ENCODE measurements at places on chromosomes 13 and 19.
A peak's percentile ranks its signal among the peaks of the same experiment; 100 is the strongest.

GRCh38 chr19:47239610-47240296 lies 8.8 kb upstream of the BBC3 start:
- DNase-seq, result no peak

DNA sequence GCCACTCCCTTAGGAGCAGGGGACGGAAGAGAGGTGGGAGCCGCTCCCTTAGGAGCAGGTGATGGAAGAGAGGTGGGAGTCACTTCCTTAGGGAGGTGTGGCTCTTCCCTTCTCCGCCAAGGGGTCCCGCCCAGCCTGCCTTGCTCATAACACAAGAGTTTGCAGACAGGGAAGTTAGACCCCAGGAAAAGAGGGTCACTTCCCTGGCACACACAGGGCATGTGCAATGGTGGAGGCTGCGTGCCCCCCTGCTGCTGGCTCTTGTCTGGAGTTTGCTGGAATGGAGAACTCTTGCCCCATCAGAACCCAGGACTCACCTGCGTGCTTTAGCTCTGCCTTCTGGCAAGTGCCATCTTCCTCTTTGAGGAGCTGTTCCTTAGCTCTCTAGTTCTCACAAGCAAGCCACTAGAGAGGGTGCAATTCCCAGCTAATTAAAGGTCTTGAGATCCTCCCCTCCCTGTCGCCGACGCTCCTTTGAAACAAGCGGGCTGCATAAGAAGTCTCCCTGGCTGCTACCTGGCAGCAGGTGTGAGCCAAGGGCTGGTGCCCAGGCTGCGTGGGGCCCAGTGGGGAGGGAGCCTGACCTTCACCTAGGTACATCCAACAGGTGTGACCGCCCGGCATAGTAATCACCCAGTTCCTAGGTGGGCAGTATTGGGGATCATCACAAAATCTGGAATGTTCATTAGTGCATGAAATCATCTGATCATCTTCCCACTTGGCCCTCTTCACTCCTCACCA lies 281.6 kb downstream of the ZNF536 start:
- no peak for DNase-seq

DNA sequence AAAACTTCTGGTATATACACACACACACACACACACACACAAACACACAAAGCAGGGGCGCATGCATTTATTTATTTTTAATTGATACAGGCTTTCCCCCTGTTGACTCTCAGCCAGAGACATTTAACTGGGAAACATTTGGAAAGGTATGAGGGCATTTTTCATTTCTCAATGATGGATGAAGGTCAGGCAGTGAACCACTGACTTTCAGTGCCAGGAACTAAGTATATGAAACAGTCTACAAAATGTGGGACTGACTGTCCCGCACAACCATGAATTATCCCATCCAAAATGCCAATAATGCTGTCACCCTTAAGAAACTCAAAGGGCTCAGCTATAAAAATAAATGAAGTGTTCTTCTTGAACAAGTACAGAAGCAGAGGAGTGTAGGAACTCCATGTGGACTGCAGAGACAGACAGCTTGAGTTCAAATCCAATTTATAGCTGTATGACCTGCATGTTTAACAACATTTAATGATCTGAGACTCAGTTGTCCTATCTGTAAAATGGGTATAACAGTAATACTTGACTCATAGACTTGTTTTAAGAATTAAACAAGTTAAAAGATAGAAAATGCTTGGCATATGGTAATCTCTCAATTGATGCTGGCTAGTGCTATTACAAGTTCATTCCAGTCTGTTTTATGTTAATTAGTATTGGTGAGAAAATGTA lies 25.0 kb upstream of the INTS6 start:
- DNase-seq, result no peak

DNA sequence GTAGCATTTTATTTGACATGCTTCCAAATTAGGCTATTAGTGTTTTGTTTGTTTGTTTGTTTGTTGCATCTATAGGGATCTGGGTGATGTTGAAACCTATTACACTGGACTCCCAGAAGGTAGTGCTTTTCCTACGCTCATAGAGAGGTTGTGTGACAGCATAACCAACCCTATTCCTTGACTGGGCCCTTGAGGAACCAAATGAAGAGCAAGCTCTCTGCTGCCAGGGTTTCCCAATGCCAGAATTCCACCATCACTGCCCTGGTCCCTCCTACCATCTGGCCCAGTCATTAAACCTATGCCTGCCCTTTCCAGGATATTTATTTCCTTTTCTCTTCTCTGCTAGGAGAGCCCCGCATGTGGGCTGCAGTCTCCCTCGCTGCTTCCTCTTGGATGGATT lies 210.6 kb downstream of the IRS2 start:
- no peak for DNase-seq

DNA sequence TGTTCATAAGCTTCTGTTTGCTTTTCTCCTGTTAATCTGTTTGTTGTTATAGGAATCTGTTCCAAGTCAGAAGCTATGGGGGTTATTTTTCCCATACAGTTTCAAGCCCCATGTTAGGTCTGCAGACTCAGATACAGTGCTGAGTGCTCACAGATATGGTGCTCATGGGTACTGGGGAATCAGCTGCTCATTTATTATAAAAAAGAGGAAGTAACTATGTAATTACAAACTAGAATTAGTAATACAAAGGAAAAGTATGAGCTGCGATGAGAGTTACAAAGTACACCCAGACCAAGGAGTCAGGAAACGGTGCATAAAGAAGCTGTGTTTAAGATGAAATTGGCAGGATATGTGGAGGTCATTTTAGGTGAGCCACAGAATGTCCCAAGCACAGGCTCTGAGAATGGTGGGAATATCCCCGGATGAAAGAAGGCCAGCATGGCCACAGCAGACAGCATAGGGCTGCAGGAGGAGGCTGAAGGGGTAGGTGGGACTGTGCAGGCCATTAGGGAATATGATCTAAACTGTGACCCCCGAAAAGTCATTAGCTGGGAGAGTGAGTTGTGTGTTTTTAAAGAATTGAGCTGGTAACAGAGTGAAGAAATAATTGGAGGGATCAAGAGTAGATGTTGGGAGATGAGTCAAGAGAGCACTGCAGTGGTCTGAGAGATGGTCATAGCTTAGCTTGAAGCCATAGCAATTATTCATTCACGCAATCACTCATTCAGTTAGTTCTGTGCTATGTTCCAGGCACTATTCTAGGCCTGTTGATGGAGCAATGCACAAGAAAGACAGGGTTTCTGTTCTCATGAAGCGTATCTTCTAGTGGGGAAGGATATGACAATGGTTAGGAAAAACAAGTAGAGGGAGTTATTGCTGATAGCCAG lies 177.4 kb upstream of the UBL3 start:
- DNase-seq, result no peak

DNA sequence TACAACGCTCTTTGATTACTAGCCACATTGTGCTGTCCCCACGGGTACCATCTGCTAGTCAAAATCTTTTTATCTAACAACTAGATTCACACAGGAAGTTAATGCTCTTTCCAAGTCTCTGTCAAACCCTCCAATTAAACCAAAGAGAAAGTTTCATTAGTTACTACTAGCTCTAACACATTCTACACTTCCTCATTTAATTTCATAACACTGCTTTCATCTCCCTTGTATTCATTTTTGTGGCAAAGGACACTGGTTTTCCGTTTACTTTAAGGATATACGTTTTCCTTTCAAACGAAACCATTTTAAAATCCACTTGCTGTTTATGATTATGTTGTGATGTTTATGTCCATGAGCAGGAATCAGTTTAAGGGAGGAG lies 5.3 kb downstream of the DYRK1B start:
- no peak for DNase-seq

DNA sequence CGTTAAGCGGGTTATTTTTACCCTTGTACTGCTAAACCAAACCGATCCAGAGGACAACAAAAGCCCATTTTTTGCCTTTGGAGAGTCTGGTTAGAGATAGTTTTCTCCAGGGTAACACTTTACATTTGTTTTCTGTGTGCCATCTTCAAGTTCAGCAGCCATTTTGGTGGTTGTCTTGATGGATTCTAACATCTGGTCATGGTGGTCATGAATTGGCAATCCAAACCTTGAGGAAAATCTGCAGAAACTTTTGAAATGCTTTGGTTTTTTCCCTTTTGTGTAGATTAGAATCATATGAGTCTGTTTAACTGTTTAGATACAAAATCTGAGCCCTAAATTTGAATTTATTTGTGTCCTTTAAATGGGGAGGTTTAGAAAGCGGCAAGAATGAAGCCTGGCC lies 16.6 kb downstream of the HNRNPM start:
- DNase-seq, result no peak

DNA sequence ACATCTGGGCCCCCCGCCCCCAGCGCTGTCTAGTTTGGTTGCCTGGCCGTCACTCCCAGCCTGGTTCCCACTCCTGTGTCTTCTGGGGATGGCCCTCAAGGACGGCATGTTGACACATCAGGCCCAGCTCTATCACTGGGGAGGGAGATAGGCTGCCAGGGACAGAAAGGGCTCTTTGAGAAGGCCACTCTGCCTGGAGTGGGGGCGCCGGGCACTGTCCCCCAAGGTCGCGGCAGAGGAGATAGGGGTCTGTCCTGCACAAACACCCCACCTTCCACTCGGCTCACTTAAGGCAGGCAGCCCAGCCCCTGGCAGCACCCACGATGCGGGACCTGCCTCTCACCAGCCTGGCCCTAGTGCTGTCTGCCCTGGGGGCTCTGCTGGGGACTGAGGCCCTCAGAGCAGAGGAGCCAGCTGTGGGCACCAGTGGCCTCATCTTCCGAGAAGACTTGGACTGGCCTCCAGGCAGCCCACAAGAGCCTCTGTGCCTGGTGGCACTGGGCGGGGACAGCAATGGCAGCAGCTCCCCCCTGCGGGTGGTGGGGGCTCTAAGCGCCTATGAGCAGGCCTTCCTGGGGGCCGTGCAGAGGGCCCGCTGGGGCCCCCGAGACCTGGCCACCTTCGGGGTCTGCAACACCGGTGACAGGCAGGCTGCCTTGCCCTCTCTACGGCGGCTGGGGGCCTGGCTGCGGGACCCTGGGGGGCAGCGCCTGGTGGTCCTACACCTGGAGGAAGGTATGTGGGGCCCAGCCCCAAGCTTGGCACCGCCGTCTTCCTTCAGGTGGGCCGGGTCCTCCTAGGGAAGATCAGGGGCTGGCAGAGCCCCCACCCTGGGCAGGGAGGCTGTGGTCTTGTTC lies at the start of gene AMH:
TSS of gene AMH (plus strand) at position 314 of the 857 bp plus-strand sequence. CDS start at position 324, 10 bp downstream.
- no peak for DNase-seq

GRCh38 chr13:46565808-46566750 lies 13.1 kb downstream of the LRCH1 start:
- DNase-seq, result no peak

- no peak for DNase-seq
Measured at GRCh38 chr13:50757008-50757407, 86.5 kb downstream of the DLEU7 start.

- DNase-seq, result no peak
Measured at GRCh38 chr13:54185101-54185500, 1156.5 kb downstream of the OLFM4 start.

- DNase-seq, result no peak
Measured at GRCh38 chr19:17468302-17469091, 1.8 kb upstream of the SLC27A1 start.

GRCh38 chr19:35509861-35510625 lies 3.4 kb downstream of the DMKN start:
- DNase-seq, result peak; percentile 43

- DNase-seq, result peak; percentile 38
Measured at GRCh38 chr19:18469069-18469846, 31.3 kb upstream of the ISYNA1 start.

DNA sequence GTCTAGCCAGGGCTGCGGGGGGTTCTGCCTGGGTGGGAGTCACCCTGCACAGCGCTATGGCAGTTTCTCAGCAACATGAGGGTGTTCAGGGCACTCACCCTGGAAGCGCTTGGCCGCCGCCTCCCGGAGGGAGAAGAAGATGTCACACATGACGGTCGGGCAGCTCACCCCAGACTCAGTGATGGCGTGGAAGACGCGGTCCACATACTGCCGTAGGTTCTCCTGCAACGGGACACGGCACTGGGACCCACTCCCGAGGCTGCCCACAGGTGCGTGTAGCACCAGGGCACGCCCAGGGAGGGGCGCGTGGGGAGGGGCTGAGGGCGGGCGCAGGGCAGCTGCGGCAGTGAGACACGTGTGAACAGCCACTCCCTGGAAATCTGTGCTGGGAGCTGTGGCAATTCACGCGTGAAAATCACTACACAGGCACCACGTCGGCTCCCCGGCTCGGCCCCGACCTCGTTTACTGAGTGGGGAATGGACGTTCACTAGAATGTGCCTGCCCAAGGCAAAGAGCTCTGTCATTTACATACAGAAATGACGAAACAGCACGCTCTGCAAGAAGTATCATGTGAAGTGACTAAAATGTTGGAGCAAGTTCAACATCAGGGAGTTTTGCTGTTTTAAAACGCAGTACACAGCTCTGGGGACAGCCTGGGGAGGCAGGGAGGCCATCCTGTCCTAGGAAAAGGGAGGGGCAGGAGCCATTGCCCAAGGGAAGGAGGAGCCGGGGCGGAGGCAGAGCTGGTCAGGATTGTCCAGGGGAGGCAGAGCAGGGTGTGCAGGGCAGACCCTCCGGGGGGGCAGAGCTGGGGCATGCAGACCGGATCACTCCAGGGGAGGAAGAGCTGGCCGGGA lies 41.5 kb upstream of the C13orf46 start:
- no peak for DNase-seq

All from stimulated activated CD8-positive, alpha-beta memory T cell treated with anti-CD3 and anti-CD28 coated beads, Interleukin-4, amount 100 ng/mL, for 1 hour (primary cell).